A549 (cell line): ENCODE measurements at places on chromosomes 16 and 17.

DNA sequence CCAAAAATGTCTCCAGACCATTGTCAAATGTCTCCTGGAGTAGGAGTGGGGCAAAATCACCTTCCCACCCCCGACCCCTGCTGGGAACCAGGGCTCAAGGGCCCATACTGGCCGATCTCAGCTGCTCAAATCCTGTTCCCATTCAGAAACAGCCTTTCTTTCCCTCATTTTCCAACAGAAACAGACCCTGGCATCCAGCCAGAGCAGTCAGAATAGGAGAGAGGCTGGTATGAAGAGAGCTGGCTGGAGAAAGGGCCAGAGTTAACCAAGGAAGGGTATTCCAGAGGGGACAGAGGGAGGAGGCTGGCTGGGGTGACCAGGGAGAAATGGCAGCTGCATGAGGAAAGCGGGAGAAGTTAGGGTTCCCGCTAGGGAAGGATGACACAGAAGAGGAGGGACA lies 199.1 kb downstream of the XYLT1 start:
- no peak for DNase-seq

GRCh38 chr16:635573-636205 lies 416 bp downstream of the METTL26 start:
- DNase-seq: no peak

DNA sequence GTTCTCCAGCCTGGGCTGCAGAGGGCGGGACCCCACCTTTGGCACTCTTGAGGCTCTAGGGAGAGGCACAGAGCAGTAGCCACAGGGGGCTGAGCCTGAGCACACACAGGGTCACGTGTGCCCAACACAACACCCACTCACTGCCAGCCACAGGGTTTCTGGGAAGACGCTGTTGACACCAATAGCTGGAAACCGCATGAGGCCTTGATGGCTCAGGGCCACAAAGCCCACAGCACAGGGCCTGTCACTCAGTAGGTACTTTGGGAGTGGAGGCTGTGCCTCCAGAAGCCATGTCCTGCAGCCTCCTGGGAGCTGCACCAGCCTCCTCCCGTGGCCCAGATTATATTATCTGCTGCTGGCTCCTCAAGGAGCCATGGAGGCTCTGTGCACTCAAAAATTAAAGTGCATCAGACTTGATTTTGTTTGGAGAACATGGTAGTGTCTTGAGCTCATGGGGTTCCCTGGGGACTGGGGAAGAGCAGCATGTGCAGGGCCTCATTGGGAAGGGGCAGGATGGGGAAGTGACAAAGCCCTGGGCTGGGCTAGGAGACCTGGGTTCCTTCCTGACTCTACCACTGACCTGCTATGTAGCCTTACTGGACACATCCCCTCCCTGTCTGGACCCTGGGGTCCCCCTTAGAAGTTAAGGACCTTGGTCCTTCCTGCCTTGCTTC lies 12.5 kb upstream of the SREBF1 start:
- no peak for DNase-seq

- no peak for DNase-seq
These were observed 59.0 kb upstream of the NKD1 start for GRCh38 chr16:50489182-50489581.

GRCh38 chr17:10614536-10615155 lies 42.5 kb downstream of the MYH3 start:
- peak; percentile 61 for DNase-seq

GRCh38 chr16:77689971-77690370 lies 32.3 kb upstream of the NUDT7 start:
- no peak for DNase-seq

GRCh38 chr17:17609121-17609520 lies 17.6 kb upstream of the PEMT start:
- no peak for DNase-seq

- no peak for DNase-seq
These were observed 1.4 kb downstream of the GSE1 start for GRCh38 chr16:85614338-85615013.

DNA sequence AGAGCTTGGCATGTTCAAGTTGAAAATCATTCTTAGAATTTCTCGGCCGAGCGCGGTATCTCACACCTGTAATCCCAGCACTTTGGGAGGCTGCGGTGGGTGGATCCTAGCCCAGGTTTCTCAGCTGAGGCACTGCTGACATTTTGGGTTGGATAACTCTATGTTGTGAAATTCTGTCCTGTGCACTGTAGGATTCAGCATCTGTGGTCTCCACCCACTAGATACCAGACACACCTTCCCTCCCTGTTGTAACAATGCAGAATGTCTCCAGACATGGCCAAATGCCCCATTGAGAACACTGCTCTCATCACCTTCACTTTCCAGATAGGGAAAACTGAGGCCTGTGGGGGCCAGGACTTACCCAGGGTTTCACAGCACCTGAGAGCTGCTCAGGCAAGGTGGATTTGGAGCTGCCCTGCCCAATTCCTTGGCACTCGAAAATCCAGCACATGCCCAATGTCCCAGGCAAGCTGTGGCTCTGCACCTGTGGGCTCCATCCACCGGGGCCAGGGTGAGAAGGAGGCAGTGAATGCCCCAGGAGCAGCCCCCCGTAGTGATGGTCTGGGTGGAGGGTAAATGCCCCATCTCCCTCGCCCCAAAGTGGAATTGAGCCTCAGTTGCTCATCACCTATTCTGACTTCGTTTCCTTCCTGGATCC lies 20.2 kb upstream of the TVP23A start:
- no peak for DNase-seq

GRCh38 chr16:51003850-51004566 lies 147.1 kb downstream of the SALL1 start:
- no peak for DNase-seq

- DNase-seq: no peak
These were observed 13.1 kb downstream of the SPATA33 start for GRCh38 chr16:89670496-89671431.

DNA sequence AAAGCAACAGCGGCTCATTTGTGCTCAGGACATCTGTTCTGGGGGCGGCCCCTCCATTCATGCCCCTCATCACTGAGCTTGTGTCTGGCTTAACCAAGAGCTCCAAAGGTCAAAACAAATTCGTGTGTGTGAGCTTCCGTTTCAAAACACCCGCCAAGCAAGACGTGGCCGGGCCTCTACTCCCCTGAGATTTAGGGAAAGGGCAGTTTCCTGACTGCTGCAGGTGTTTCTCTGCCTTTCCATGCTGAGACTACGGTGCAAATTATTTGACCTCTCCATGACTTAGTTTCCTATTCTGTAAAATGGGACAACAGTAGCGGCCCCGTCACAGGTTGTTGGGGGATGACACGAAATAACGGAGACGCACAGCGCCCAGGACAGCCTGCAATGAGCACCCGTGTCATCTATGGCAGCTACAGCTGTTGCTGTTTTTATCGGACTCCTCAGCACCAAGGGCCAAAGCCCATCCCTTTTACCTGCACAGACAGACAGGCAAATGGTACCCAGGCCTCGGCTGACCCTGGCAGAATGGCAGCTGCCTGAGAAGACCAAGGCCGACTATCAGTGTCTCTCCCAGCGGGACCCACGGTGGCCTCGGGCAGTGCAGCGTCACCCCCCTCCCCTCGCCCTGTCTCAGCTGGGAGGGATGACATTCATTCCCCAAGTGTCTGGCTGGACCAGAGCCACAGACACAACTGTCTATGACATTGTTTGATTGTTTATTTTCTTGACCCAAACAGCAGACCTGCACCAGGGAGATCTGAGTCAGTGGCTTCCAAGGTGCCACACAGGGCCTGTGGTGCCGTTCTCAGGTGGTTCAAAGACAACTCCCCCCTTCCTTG lies 50.7 kb upstream of the DOC2B start:
- DNase-seq: no peak

DNA sequence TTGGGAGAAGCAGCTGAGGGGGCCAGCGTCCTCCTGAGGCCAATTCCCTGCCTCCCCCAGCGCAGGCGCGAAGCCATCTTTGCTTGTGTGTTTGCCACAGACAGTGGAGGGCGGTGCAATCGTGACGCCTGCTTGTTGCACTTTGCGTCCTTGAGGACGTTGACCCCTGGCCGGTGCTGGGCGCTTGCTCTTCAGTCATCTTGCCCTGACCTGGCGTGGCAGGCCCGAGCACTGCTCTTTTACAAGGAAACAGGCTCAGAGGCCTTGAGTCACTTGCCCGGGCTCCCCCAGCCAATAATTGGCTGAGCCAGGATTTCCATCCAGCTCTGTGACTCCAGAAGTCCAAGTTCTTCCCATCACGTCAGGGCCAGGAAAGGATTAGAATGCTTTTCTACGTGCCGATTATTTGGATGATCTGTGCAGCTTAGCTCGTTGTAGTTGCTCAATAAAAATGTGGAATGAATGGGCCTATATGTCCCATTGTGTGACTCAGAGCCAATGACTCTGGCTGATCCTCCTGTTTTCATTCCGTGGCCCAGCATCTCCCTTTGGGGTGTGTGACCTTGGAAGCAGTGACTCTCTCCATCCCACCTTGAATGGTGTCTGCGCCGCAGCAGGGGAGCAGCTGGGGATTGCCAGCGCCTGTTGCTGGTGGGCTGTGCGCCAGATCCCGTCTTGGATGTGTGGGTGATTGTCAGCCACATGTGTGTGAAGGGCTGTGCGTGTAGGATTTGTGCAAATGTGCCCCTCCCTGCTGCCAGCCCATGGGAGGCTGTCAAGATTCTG lies 214.1 kb downstream of the SEC14L1 start:
- peak; percentile 65 for DNase-seq

DNA sequence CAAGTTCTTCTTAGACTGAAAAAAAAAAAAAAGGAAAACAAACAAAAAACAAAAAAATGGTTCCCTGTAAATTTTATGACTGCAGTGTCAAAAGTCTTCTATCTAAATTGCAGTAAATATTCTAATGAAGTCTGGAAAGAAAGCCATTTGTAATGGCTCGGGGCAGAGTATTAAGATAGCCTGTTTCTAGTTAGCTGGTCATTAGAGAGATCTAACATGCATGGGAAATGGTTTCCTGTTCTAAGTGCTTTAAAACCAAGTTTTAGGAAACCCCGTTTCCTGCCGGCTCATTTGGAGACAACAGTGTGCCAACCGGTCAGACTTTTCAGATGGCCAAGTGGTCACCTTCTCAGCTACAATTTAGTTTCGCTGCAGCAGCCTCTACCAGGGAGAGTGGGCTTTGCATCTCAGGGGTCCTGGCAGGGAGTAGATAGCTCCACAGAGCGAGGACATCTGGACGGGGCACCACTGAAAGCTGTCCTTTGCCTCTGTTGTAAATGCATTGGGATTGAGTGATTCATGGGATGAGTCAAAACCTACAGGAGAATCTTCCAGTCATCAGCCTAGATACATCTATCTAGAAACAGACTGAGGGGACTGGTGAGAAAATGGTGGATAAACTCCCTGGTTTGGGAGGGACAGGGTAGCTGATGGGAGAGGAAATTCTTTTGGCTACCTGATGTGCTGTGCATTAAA lies 473.2 kb upstream of the SALL1 start:
- DNase-seq: no peak

DNA sequence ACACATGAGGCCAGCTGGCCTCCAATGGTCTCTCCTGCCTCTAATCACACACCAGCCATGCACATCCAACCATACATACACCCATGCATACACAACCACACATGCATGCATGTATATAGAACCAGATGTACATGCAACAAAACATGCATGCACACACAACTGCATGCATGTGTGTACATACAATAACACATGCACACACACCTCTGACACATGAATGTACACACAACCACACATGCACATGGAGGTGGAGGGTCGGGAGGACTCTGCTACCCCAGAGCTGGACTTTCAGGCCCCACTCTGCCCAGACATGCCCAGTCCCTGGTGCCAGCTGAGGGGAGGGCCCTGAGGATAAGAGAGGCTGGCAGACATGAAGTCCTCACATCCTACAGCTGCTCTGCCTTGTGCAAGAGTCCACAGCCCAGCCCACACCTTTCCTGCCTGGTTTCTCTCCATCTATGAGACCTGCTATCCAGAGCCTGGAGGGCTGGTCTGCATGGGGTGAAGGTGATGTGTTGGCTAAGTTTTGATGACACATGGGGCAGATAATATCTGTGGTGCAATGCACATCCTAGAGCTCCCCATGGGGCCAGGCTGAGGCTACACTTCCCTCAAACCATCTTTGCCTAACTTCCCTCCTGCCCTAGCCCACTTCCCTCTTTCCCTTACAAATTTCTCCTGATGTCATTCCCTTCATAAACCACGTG lies 50.9 kb upstream of the SDK2 start:
- DNase-seq: no peak

DNA sequence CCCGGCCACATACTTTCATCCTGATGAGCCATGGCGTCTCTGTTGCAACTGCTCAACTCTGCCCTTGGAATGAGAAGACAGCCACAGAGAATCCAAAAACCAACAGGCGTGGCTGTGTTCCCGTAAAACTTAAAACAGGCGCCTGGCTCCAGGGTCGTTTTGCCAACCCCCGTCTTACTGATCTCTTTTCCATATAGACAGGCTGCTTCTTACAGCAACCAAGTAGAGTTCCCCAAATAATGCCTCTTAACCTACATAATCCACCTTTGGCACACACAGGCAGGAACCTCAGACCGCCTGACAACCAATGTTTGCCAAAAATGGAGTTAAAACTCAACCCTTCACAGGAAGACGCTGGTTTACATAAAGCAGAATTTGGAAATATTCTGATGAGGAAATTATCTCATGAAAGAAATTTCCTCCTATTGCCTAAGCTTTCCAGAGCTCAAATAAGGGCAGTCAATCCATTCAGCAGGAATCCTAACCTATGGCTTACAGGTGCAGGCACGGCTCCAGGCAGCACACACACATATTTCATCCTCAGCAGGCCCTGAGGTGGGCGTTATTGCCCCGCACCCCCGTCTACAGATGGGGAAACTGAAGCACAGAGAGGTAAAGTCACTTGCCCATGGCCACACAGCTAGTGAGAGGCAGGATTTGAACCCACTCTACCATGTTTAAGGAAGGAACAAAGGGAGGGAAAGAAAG lies 35.8 kb downstream of the LITAF start:
- no peak for DNase-seq

DNA sequence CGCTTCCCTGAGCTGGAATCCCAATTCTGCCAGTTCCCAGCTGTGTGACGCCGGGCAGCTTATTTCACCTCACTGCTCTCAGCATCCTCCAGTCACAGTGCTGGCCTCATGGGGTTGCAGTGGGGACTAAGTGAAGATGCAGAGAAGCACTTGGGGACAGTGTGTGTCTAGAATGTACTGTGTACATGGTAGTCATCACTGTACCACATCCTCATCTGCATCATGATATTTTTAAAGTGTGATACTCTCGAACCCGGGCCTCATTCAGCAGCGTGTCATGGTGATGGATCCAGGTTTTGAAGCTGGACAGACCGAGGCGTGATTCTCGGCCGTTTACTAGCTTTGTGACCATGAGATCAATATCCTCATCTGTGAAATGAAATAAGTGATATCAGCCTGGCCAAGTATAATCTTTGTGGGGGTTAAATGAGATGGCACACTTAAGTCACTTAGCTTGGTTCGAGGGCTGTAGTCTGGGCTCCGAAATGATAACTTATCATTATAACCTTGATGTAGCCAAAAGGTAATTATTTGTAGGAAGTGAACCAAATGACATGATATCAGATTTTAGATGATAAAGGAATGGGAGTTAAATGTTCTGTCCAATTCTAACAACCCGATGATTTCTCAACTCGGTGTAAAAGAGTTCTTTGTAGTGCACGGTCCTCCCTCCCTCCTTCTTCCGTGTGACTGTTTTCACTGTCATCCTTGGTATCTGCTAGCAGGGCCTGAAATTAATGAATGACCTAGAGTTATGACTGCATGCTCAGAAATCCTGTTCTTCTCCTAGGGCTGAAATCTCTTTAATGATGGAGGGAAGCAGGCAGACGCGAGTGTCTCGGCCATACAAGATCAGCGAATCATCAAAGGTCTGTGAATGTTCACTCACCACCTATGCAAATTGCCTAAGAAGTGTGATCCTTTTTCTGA lies 2.0 kb downstream of the KLHL36 start:
- peak; percentile 60 for DNase-seq

GRCh38 chr16:88197481-88198456 lies 185.0 kb upstream of the ZNF469 start:
- DNase-seq: no peak
